ENCODE measurements at places on chromosomes 16 and 17.

GRCh38 chr17:57096472-57097202 lies 11.6 kb downstream of the AKAP1 start:
- no peak for DNase-seq

- no peak for DNase-seq
Observed at GRCh38 chr16:85401370-85401916, 211.7 kb upstream of the GSE1 start.

GRCh38 chr17:10574324-10574723 lies 24.9 kb upstream of the MYH2 start:
- DNase-seq, result no peak

GRCh38 chr17:65453204-65453931 lies 108.1 kb downstream of the AXIN2 start:
- no peak for DNase-seq

DNA sequence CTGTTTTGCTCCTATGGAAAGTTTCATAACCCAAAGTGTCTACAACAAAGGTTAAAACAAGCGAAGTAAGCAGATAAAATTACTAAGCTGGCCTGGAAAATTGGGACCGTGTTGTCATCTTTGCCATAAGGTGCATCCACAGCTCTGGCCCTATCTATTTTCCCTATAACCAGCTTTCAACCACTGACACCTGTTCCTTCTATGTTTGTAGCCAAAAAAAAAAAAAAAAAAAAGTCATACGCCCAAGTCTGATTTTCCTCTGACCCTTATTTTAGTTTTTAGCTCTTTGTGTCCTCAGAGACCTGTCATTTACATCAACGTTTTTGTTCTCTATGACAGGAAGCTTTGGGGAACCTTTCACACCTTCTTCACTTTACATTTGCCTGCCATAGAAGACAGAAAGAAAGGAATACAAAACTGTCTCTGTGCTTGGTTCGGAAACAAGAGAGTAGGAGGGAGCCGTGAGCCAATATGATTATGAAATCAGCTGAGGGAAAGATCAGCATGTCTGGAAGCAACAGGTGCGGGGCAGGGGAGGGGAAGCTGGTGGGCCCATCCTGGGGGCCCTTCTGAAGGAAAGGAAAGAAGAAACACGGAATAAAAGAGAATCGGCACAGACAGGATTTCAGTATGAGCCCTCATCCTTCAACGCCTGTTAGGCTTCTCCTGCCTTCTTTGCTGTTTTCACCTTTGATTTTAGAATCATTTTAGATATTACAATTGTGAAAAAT lies 8.5 kb downstream of the HS3ST3A1 start:
- no peak for DNase-seq

DNA sequence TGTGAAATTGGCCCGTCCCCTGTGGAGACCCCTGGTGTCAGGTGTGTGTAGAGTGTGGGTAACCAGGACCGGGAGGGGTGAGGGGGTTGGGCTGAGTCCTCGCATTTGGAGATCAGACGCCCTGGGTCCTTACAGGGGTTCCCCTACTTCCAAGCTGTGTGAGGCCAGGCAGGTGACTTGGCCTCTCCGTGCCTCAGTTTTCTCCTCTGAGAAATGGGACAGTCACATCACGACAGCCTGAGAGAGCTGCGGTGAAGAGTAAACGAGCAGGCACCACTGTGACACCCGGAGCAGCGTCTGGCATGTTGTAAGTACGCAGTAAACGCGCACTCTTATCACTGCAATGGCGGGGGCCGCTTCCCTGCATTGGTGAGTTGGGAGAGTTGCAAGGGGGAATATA lies 152.5 kb upstream of the CIBAR2 start:
- no peak for DNase-seq

DNA sequence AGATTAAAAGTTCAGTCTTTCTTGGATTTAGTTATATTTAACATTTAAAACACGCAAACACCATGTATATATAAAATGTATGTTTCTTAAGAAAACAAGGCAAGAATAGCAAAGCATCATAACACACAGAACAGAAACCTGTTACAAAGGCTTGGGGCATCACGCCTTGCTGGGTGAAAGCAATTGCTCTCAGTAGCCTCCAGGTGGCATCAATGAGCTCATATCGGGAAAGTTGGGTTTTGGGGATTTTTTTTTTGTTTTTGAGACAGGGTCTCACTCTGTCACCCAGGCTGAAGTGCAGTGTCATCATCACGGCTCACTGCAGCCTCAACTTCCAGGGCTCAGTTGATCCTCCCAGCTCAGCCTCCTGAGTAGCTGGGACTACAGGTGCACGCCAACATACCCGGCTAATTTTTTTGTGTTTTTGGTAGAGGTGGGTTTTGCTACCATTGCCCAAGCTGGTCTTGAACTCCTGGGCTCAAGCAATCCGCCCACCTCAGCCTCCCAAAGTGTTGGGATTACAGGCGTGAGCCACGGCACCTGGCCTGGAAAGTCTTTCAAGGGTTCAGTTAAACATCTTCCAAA lies 56.9 kb downstream of the CYB5D2 start:
- DNase-seq, result peak; percentile 59

GRCh38 chr16:72536723-72537435 lies 364.9 kb upstream of the PMFBP1 start:
- no peak for DNase-seq

DNA sequence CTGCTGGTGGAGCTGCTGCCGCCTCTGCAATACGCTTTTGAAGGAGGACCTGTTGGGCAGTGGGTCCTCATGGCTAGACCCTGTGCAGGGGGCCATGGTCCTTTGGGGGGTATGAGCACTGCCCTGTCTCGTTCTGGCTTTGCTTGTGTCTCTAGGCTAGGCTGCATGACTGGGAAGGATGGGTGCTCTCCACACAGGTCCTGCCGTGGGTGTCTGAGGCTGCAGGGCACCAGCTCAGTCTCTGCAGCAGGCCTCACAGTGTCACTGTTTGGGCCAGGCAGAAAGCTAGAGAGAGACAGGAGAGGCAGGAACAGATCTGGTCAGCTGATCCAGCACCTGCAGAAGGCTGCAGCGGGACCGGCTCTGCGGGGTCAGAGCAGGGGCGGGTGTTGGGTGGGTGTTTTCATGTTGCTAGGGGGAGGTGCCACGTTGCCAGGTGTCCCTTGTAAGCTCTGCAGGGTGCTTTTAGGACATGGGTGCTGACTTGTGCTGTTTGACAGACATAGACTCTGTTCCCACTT lies 111.4 kb downstream of the SNX29 start:
- no peak for DNase-seq

- no peak for DNase-seq
Observed at GRCh38 chr17:76562734-76563148, 22.9 kb downstream of the PRCD start.

GRCh38 chr16:89636663-89637062 lies 20.8 kb downstream of the CHMP1A start:
- no peak for DNase-seq

DNA sequence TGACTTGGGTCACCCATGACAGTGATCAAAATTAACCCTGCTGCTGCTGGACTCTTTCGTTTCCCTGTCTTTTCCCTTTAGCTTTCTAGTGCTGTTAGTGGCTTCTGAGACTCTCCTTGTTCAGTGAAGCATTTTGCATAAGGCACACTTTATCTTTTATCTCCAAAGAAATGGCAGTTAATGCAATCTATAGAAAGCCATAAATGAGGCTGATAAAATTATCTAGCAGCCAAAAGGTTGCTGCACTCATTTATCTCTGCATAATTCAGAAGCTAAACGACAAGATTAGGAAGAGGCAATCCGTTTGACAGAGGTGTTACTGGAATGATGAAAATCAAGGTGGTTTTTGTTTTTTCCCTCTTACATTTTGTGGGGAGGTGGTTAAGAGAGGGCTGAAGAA lies 1109.5 kb upstream of the EEF2KMT start:
- no peak for DNase-seq

DNA sequence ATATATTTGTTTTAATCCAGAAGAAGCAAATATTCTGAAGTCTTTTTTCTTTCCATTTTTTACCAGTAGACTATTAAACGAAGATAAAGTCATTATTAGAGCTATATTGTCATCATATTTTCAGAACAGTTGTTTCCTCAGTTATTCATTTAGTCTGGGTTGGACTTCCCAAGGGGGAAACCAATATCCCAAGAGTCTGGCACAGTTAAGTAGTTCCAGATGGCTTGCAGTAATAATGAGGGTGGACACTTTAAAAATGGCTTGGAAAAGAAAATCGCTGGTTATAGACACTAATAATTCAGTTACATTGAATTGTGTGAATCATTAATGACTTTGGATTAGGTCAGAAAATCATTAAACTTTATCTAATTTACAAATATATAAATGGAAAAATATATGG lies 3.9 kb downstream of the PPM1E start:
- no peak for DNase-seq

GRCh38 chr16:67397036-67397801 lies 3.9 kb upstream of the TPPP3 start:
- DNase-seq, result no peak

GRCh38 chr16:19831678-19832077 lies 53.0 kb downstream of the GPRC5B start:
- no peak for DNase-seq

GRCh38 chr17:9577373-9577709 lies 899 bp downstream of the CFAP52 start:
- no peak for DNase-seq

DNA sequence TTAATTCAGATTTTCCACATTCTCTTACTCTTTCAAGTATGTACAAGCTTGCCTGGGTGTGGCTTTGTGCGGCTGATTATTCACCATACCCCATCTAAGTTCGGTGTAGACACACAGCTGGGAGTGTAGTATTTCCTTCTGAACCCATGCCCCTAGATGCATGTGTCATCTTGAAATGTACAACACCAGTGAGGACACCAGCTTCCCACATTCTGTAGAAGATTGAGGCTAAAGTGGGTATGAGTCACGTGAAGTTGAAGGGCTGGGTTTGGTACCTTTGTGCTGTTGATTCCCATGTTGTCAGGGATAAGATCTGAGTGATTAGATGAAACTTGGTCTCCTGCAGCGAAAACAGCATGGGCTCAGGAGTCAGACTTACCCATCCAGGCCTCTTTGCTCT lies 14.6 kb upstream of the DHX8 start:
- no peak for DNase-seq
